T follicular helper cell (primary cell): ENCODE measurements at places on chromosomes 1 and 21.

- no peak for DNase-seq
Observed at GRCh38 chr1:72371259-72372035, 89.1 kb upstream of the NEGR1 start.

GRCh38 chr1:69272684-69273083 is 295.0 kb upstream of the LRRC7 start:
- no peak for DNase-seq

DNA sequence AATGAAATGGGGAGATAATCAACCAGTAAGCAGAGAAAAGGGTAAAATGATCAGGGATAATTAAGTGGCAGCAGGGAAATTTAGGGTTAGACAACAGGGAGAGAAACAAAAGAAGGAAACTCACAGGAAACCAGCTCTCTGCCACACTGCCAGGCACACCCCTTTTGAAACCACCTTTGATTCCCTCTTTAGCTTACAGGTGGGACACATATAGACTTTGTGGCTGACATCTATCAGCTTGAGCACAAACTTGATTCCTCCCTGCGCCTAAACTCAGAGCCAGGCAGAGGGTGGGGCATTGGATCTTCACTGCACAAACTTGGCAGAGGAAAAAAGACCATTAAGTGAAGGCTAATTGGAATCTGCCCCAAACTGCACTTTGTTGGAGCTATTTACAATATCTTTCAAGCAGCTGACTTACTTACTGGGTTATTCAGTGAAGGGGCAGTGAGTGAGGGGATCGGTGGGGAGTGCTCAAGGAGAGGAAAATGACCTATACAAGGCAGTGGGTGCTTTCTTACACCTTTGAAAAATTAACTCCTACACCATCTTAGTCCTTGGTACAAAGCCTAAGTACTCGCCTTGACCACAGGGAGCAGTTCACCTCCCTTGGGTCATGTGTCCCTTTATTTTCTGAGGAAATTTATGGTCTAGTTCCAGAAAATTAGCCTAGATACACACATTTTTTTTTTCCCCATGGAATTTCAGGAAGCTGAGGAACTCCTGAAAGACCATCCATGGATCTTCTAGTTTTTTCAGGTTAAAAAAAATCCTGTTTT is 60.2 kb downstream of the PBX1 start:
- DNase-seq: no peak

GRCh38 chr1:32855861-32856617 is 14.7 kb downstream of the FNDC5 start:
- DNase-seq: no peak

- DNase-seq: no peak
Observed at GRCh38 chr1:231390071-231390470, 32.0 kb downstream of the EGLN1 start.

- DNase-seq: no peak
Observed at GRCh38 chr1:234400773-234401172, 27.5 kb downstream of the COA6 start.

DNA sequence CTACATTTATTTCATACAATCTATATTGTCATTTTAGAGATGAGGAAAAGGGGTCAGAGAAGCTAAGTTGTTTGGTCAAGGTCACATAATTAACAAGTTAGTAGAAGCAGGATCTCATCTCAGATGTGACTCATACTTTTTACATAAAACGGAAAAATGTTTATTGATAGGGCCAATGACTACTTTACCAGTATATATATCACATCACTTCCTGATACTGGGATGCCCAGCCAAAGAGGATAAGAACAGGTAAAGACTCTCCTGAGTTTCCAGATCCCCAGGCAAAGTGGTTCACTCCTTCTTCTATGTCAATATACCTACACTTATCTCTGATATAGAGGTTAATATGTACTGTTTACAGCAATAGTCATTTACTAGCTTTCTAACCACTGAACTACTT is 21.0 kb downstream of the YIPF1 start:
- no peak for DNase-seq

DNA sequence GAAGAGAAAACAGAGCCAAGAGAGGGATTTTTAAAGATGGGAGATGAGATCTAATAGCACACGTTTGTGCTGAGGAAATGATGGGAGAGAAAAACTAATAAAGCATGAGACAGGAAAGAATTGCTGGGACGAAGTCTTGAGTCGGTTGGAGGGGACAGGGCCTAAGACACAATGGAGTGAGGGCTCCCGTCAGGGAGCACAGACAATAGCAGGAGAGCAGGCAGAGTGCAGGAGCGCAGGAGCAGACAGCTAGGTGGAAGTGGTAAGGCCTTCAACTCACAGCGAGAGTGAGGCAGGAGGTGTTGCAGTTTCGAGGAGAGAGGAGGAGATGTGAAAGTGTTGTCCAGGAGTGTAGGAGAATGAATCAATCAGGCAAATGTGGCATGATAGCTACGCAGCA is 59.9 kb upstream of the SOX13 start:
- no peak for DNase-seq

DNA sequence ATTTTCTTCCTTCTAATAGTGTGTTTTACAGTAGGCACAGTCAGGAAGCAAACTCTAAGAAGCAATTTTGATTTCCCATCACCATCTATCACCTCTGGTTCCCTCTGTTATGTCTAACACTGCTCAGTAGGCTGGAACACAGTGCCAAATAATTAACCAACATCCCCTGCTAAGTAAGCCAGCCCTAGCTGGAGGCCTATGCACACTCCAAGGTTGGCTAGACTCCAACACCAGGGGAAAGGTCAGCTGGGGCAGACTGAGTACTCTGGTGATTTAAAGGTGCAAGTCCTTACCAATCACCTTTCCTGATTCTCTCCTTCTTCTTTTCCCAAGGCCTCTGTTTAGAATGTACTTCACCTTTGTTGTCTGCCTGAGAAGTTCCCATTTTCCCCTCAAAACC is 46.5 kb upstream of the BEND5 start:
- no peak for DNase-seq

GRCh38 chr1:216346526-216346925 is 76.7 kb downstream of the USH2A start:
- DNase-seq: no peak

DNA sequence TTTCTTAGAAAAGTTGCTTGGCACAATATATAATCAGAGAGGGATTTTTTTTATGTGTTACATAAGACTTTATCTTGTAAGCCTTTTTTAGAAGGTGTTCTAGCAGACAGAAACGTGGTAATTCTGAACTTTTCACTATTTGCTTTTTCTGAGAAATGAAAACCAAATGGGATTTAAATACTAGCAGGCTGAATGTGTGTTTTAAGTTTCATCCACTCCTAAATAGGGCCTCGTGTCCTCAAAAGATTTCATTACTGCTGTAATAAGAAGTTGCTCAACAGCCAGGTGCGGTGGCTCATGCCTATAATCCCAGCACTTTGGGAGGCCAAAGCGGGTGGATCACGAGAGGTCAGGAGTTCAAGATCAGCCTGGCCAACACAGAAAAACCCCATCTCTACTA is 44.7 kb upstream of the FMO2 start:
- DNase-seq: no peak

- DNase-seq: no peak
Observed at GRCh38 chr1:175155936-175156335, 36.6 kb downstream of the KIAA0040 start.

DNA sequence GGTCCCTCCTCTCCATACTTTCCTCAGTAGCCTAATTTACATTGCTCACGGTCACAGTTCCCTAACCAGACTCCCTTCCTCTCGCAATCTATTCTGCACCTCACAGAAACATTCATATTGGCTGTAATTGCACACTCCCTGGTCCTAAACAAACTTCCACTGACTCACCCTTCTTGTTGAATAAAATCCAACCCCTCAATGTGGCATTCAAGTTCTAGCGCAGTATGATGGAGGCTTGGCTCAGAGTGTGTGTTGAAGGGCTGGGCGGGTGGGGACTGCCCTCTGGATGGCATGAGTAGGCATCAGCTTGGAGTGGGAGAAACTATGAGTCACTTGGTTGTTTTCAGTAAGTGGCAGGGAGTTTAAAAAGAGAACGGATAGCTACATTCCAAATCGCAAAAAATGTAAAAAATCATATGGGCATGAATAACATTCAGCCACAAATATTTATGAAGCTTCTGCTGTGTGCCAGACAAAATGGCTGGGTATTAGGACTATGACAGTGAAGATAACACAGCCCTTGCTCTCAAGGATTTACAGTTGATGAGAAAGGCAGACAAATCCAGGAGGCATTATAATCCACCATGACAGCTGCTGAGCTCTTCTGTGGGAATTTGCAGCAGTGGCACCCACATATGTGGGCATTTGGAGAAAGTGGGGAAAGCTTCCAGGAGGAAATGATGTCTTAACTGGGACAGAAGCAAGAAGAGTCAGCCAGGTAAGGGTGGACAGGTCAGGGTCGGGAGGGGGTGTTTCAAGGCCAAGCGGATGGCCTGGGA is 42.2 kb upstream of the LYST start:
- DNase-seq: no peak

- DNase-seq: no peak
Observed at GRCh38 chr1:155128755-155129473, 1.2 kb downstream of the EFNA1 start.

- peak; percentile 46 for DNase-seq
Observed at GRCh38 chr1:207644852-207645634, at the start of gene CR1L. TSS of gene CR1L (plus strand) at chr1:207645133. CDS start at chr1:207645234, 101 bp downstream.

DNA sequence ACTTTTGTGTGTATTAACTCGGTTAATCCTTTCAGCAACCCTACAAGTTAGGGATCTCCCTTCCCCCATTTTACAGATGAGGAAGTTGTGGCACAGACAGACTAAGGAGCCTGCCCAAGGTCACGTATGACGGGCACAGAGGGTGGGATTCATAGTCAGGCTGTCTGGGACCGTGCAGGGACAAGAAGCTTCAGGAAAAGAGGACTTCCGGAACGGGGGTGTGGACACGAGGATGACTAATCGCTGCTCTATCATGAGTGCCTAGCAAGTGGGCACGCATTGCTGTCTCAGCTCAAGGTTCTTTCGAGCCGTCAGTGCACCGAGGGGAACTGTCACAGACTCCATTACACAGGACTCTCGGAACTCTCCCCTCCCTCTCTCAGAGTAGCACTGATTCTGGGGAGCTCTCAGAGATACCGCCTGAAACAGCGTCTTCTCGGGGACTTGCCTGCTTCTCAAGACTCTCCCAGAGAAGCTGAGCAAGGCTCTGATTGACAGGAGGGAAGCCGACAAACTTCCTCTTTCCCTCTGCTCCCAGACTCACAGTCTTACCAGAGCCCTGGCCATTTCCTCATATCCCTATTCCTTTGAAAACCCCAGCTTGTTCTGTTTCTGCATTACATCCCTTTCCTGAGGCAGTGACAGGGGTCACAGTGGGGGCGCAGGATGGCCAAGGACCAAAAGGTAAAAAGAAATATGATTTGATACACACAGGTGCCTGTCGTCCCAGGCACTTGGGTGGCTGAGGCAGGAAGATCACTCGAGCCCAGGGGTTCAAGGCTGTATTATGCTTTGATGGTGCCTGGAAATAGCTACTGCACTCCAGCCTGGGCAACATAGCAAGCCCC is 14.4 kb downstream of the FHAD1 start:
- DNase-seq: no peak

DNA sequence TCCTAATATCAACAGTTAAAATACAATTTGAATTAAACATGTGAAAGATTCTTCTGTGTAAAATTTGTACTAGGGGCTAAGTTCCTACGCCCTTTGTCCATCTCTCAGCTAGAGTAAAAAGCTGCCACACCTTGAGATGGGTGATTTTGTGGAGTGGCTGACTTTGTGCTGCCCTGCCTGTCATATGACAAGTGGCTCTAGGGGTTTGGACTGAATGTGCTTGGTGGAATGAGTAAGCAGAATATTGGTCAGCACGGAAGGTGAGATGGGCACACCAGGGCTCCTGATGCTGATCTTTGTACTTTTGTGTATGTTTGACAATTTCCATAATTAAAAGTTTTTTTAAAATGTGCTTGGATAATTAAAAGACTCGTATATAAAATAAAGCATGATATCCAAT is 133.6 kb upstream of the SLC45A1 start:
- no peak for DNase-seq

- DNase-seq: no peak
Observed at GRCh38 chr1:84940481-84940880, 47.5 kb upstream of the LPAR3 start.

- no peak for DNase-seq
Observed at GRCh38 chr1:228010921-228011320, 4.1 kb downstream of the WNT3A start.

DNA sequence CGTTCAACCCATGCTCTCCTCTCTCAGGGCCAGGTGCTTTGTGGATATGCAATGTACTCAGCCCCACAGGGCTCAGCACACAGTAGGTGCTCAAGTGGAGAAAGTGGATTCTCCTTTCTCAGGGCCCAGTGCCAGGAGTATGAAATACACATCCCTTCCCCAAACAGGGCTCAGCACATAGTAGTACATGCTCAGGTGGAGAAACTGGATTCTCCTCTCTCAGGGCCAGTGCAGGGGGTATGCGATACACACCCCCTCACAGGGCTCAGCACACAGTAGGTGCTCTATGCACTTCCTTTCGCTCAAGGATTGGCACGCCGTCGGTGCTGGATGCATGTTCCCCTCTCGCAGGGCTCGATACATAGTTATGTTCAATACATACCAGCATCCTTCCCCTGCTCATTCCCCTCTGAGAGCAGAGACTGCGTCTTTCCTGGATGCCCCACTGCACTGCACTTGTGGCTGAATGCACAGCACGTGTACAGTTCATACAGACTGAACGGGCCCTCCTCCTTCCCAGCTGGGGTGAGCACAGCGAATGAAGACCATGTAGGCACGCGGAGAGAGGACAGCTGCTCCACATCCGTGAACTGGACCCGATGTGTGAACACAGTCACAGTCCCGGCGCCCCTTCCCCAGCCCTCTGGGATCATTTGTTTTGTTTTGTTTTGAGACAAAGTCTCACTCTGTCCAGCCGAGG is 16.6 kb upstream of the DISP3 start:
- DNase-seq: no peak

DNA sequence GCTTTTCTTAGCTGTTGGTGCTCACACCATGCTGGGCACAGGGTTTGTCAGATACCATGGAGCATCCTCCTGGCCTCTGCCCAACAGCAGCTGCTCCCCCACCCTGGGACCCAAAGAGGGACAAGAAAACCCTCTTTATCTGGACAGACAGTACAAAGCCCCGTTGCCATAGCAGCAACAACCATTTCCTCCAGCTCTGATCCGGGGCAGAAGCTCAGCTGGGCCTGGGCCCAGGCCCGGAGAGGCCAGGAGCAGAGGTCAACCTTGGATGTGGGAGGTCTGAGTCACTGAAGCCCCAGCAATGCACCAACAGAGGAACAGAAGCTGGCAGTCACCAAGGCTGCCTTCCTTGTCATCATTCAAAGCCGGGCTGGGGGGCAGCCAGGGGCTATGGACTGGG is 228.4 kb upstream of the POU3F1 start:
- DNase-seq: no peak

DNA sequence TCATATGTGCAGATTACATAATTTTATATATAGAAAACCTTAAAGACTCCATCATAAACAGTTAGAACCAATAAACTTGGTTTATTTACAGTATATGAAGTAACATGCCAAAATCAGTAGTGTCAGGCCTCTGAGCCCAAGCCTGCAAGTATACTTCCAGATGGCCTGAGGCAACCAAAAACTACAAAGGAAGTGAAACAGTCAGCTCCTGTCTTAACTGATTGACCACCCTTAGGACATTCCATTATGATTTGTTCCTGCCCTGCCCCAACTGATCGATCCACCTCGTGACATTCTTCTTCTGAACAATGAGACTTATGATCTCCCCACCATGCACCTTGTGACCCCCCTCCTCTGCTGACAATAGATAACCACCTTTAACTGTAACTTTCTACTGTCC is 630.3 kb downstream of the AMY1C start:
- no peak for DNase-seq
